Activated CD4-positive, alpha-beta memory T cell treated with anti-CD3 and anti-CD28 coated beads for 36 hours (primary cell): ENCODE measurements at places on chromosomes 2 and 18.

DNA sequence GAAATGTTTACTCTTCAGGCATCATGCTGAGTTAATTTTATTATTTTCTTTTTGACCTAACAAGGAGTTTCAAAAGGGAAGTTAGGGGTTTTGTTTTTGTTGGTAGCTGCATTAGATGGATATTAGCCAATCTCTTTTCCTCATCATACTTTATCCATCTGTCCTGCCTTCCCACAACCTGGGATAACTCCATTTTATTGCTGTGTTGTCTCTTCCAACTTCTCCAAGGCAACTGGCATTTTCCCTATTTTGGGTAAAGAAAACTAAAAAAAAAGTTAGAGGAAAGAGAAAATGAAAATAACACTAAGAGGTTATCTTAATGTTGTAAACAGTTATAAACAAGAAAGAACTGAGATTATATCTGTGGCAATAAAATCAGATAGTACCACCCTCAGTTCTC lies 147.0 kb downstream of the PID1 start:
- no peak for DNase-seq

GRCh38 chr2:142930835-142931398 lies 53.5 kb downstream of the KYNU start:
- DNase-seq, result no peak

DNA sequence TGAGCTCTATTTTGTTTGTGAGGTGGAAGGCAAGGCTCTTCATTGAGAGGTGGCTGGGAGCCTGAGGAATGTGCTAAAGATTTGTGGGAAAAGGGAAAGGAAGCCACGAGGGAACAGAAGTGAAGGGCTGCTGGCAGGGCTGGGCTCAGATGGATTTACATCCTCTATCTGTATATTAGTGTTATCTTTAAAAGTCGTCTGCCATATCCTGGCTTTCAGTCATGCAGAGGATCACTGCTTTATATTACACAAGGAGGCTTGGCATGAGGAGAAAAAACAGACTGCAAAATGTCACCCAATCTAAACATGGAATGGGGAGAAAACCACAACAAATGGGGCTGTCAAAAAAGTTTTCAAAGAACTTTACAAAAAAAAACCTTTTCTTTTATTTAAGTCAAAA lies 434.4 kb downstream of the HRH4 start:
- no peak for DNase-seq

DNA sequence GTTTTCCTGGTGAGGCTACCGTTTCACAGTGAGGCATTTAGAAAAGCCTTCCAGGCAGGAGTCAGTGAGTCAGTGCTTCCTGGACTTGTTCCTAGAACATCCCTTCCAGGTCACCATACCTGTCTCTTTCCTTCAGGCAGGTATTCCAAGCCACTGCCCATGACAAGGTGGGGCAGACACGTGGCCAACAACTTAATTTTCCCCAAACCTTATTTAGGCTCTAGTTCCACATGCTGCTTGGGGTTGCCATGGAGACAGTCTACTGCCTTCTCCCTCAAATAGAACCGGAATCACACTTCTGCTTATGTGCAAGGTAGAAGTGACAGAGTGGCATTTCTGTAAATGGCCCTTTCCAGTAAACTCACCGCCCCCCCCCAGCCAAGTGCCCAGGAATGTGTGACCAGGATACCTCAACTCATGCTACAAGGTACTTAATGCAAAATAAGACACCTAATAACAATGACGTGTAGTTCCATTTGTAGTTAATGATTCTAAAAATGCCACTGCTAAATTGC lies 258.3 kb downstream of the PRKCE start:
- no peak for DNase-seq

DNA sequence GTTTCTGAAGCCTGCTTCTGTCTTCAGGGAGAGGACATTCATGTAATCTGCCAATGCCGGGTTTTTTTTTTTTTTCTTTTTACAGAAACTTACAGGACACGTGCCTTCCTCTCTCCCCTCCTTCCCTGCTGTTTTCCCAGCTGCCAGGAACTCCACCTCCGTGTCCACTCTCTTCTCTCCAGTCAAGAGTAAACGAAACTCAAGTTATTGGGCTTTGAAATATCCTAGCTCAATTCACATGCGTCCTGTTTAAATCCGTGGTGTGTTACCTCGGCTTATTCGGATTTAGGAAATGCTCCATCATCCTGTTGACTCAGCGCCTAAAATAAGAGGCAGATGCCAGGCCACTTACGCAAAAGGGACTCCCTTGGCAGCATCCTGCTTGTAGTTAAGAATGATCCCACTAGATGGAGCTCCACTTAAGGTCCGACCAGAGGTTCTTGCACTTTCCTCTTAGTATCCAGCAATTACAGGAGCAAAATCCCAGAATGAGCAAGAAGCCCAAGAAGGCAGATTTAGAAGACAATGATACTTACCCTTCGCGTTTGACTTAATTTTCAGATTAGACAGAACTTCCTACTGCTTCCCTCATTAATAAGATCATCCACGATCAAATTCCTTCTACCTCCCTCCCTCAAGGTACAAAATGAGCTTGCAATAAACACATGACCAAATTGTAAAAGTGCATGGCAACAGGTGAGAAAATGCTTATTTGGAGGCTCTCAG lies 97.2 kb upstream of the ZCCHC2 start:
- peak; percentile 70 for DNase-seq

GRCh38 chr2:96110621-96111256 lies 5.6 kb downstream of the ADRA2B start:
- no peak for DNase-seq

DNA sequence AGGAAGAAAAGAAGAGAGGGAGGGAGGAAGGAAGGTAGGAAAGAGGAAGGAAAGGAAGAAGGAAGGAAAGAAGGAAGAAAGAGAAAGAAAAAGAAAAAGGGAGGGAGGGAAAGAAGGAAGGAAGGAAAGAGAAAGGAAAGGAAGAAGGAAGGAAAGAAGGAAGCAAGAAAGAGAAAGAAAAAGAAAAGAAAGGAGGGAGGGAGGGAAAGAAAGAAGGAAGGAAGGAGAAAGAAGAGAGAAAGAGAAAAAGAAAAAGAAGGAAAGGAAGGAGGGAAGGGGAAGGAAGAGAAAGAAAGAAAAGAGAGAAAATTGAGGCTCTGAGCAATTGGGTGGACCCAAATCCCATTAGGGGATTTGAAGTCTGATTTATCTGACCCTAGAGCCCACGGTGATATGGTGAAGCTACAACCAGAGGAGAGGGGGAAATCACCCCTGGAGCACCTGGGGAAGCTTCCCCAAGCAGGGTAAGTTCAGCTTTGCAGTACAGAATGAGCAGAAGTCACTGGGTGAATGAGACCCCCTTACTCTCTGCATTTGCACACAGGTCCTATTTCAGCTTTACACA lies 177.6 kb upstream of the BCL2L11 start:
- no peak for DNase-seq

DNA sequence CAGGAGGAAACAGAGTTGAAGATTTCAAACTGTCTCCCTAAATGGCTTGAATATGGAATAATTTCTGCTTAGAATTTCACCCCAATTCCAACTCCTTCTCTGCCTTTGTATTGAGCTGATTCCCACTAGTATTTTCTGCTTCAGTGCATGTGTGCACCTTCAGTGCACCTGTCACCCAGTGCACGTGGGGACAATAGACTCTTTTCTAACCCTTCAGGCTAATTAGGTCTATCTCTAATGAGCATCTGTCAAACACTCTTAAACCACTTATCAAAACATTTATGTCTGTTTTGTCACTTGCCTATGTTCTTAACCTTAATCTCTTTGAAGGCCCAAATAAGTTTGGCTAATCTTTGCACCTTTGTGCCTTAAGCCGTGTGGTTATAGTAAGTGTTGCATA lies 232.0 kb upstream of the NETO1 start:
- DNase-seq, result no peak

GRCh38 chr2:241680827-241681599 lies 5.6 kb downstream of the DTYMK start:
- no peak for DNase-seq

DNA sequence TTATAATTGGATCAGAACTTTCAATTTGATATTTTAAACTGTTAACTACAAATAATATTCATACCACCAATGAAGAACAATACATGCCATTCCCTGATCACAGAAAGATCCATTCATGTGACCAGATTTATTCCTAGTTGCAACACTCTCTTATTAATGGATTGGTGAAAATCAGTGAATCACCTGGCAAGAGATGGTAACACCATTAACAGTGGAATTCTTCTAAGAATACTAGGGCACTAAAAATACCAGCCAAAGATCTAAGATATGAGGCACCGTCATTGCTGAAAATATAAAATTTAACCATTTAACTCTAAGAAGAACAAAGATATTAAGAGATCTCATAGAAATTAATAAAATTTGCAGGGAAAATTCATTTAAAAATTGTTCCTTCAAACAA lies 58.1 kb downstream of the MAP4K3 start:
- no peak for DNase-seq

DNA sequence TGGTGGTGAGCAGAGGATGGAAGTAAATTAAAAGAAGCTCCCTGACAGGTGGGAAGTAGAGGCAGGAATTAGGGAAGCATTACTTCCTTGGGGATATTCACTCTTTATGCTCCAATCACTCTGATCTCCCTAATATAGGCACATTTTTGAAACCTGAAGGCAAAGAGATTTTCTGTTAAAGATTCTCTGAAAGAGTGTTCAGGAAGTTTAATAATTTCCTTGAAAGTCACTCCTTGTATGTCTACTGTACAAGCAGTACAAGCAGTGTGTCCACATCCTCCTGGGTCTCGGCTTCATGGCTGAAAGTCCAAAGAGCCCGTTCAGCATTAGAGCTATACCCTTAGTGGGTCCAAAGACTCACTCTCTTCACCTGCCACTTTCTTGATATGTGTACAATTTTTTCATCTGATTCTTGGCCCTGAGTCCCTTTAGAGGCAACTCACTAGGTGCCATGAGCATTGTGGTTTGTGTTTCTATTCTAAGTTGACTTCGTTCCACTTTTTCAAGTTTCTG lies 60.2 kb downstream of the AAK1 start:
- DNase-seq, result no peak

- DNase-seq, result no peak
These were observed 70.3 kb upstream of the ACVR1C start for GRCh38 chr2:157699009-157699408.
